Mesothelial cell of epicardium (in vitro differentiated cells): ENCODE measurements at places on chromosomes 7 and 10.

DNA sequence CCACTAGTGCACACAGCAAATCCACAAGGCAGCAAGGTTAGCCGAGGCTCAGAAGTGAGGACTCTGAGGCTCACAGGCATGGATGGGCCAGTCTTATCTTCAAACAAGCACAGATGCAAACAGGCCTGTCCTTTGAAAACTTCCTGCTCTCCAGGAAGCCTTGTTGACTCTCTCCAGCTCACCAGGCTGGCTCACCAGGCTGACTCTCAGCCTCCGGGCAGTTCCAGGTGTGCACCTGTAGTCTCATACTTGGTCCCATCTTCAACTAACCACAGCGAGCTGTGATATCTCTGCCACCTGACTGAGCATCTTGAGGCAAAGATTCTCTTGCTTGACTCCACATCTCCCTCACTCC is 173.9 kb upstream of the ZMIZ1 start:
- no peaks in the 10 kb centered on the region for H3K36me3 ChIP-seq
- no peaks in the 10 kb centered on the region for H3K27me3 ChIP-seq
- peaks cover 8% of the 10 kb centered on the region for H3K4me1 ChIP-seq
- H3K27ac ChIP-seq: no peak overlapping the region
- H3K4me3 ChIP-seq: no peak overlapping the region

GRCh38 chr10:49136525-49136924 is 2.7 kb upstream of the FAM170B start:
- DNase-seq: no peak
- no peaks in the 10 kb centered on the region for H3K4me1 ChIP-seq
- H3K4me3 ChIP-seq: no peak overlapping the region
- no peaks in the 10 kb centered on the region for H3K36me3 ChIP-seq
- no peak overlapping the region for H3K27ac ChIP-seq
- peaks cover 44% of the 10 kb centered on the region for H3K27me3 ChIP-seq

- H3K4me1 ChIP-seq: no peaks in the 10 kb centered on the region
- H3K27me3 ChIP-seq: peaks cover 19% of the 10 kb centered on the region
- DNase-seq: no peak
- H3K27ac ChIP-seq: no peak overlapping the region
- no peaks in the 10 kb centered on the region for H3K36me3 ChIP-seq
These were observed 1227.7 kb upstream of the CELF2 start for GRCh38 chr10:9789996-9790395.

DNA sequence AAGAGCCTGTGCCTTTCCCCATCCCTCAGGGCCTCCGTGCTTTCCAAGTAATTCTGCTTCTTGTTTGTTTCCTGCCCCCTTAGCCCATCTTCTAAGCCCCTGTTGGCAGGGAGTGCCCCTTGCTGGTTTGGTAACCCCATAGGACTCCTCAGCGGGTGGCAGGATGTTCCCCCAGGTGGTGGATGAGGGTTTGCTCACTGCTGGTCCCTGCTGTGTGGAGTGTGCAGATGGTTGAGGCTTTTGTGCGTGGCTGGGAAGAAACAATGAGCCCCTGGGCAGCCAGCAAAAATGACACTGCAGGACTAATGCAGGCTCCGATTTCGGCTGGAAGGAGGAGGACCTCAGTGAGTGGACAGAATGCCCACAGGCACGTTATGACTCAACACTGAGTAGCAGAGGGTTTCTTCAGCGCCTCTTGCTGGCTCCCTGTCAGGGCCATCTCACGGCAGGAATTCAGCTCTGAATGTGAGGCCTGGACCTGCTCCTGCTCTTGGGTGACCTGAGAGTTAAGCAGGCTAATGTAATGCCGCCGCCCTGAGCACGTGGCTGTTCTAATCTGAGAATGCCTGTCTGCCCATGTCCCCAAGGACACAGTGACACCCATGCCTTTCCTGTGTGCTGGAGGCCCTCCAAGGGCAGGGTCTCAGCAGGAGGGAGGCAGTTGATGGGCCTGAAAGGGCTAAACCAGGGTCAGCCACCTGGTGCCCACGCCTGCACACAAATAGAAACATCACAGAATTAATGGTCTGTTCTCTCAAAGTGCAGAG is 16.6 kb downstream of the BAG3 start:
- H3K27ac ChIP-seq: peak overlapping the region; percentile 14
- H3K27me3 ChIP-seq: no peaks in the 10 kb centered on the region
- H3K36me3 ChIP-seq: peaks cover 10% of the 10 kb centered on the region
- DNase-seq: no peak

DNA sequence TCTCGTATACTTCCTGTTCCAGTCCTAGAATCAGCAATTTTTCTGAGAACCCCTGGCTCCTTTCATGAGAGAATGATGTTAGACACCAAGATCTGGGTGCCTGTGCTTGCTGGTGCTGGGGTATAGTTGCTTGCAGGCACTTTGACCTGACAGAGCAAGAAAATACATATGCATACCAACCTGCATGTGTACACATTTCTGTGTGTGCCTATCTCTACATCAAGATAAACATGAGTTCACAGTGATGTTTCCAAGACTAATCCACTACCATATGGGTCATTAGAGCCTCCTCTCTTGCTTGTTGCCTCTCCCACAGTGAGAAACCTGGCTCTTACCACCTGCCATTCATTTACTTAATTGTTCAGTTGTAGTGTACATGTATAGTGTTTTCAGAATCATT is 229.1 kb upstream of the IGFBP3 start:
- no peaks in the 10 kb centered on the region for H3K36me3 ChIP-seq
- H3K4me1 ChIP-seq: peaks cover 20% of the 10 kb centered on the region
- H3K27me3 ChIP-seq: no peaks in the 10 kb centered on the region
- H3K4me3 ChIP-seq: no peak overlapping the region
- H3K27ac ChIP-seq: no peak overlapping the region

DNA sequence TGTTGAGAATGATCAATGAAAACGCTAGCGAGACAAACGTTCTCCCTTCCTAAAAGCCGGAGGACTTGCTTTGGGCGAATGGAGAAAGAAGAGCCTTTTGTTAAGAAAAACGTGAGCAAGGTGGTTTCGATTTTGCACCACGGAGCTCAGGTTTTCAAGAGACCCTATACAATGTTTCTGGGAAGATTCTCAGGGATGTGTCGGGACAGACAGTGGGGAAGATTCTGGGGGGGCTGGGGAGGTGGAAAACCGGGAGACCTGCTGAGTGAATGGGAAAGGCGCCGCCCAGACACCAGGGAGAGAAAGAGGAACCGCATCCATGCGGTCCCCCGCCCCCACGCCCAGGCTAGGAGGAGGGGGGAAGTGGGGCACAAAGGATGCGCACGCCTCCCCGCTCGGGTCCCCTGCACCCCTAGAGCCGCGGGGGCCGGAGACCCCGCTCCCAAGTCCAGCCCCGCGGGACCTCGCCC is 745 bp downstream of the YWHAG start:
- peaks cover 18% of the 10 kb centered on the region for H3K36me3 ChIP-seq
- H3K27ac ChIP-seq: peak overlapping the region; percentile 97
- peaks cover 35% of the 10 kb centered on the region for H3K4me1 ChIP-seq
- no peak for DNase-seq

DNA sequence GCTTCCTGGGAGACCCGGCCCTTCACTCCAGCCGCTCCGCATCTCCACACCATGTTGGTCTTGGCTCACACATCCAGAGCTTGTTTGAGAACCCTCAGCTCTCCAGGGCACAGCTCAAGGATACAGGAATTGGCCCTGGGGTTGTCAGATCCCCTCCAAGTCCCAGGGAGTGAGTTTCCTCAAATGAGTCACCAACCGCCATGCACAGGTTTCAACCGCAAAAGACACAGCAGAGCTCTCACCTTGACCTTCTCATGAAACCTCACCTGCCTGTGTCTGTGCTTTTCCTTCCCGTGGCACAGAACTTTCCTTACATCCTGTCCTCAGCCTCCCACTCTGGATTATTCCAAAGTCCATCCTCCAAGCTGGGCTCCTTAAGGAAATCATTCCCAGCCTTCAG is 20.6 kb downstream of the AZGP1 start:
- no peaks in the 10 kb centered on the region for H3K4me1 ChIP-seq
- H3K27me3 ChIP-seq: peaks cover 58% of the 10 kb centered on the region
- H3K27ac ChIP-seq: no peak overlapping the region
- DNase-seq: no peak
- H3K36me3 ChIP-seq: no peaks in the 10 kb centered on the region
- no peak overlapping the region for H3K4me3 ChIP-seq

GRCh38 chr7:70344726-70345125 is 746.5 kb downstream of the AUTS2 start:
- H3K27me3 ChIP-seq: no peaks in the 10 kb centered on the region

- no peak overlapping the region for H3K4me3 ChIP-seq
- no peaks in the 10 kb centered on the region for H3K4me1 ChIP-seq
- no peaks in the 10 kb centered on the region for H3K27me3 ChIP-seq
- no peaks in the 10 kb centered on the region for H3K36me3 ChIP-seq
- H3K27ac ChIP-seq: no peak overlapping the region
- DNase-seq: no peak
These were observed 188.4 kb upstream of the ETV1 start for GRCh38 chr7:14177876-14178275.

DNA sequence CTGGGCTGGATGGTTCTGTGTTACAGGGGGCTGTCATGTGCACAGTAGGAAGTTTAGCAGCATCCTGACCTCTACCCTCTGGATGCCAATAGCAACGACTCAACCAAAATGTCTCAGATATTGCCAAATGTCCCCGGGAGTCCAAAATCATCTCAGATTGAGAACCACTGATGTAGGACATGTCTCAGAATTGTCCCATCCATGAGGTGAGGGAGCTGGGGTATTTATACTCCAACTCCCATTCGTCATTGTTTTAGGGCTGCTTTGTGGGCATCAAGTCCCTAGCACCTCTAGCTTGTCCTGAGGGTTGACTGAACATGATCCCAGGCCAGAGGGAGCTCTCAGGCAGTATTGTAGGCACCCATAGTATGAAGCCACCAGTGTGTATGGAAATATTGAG is 25.2 kb upstream of the COMTD1 start:
- H3K36me3 ChIP-seq: no peaks in the 10 kb centered on the region
- H3K4me3 ChIP-seq: no peak overlapping the region
- no peak overlapping the region for H3K27ac ChIP-seq
- no peaks in the 10 kb centered on the region for H3K27me3 ChIP-seq
- H3K4me1 ChIP-seq: peaks cover 28% of the 10 kb centered on the region

- H3K27ac ChIP-seq: no peak overlapping the region
- peaks cover 19% of the 10 kb centered on the region for H3K4me1 ChIP-seq
- no peaks in the 10 kb centered on the region for H3K36me3 ChIP-seq
- peaks cover 47% of the 10 kb centered on the region for H3K27me3 ChIP-seq
- H3K4me3 ChIP-seq: no peak overlapping the region
- DNase-seq: no peak
These were observed 50.0 kb downstream of the AOC1 start for GRCh38 chr7:150902078-150903033.

DNA sequence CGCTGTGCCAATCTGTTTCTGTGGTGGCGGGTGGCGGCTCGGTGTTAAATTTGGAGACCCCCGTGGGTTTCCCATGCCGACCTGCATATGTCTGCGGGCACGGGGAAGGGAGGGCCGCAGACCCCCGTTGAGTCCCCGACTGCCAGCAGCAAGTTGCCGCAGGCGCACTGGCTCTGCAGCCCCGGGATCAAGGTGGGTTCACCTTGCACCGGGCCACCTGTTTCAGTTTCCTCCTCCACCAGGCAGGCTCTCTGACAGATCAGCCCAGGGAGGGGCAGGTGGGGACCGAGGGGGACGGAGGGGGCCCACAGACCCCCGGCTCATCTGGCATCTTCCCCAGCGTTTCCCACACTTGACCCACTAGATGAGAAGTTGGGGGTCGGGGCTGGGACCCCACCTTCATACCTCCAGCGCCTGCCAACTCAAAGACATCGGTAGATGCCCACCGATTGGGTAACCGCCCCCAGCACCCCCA is 95.9 kb downstream of the CUX1 start:
- peaks cover 22% of the 10 kb centered on the region for H3K4me1 ChIP-seq
- H3K27ac ChIP-seq: peak overlapping the region; percentile 87
- H3K27me3 ChIP-seq: no peaks in the 10 kb centered on the region
